Kidney (tissue), 22 donors: ENCODE measurements at places on chromosomes 2 and 18. TPM values are rescaled to one million over a fixed set of nuclear protein-coding genes. Genes with fewer than 3 reads are reported as not detected.

DNA sequence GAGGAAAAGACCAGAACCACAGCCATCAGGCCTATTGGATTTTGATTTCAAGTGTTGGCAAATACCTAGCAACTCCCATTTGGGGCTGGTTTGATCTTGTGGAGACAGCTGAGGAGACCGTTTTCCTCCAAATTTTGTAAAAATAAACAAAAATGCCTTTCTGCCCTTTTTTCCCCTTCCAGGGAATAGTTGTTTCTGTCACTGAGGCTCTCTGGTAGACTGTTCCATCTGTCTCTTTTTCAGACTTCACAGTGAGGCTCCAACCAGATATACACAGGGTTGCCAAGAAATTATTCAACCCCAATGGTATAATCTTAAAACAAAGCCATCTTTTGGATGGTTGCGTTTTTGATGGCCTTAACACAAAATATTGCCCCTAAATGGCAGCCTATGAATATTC, 115.7 kb downstream of the ACOXL start:
- H3K27ac ChIP-seq: no peak overlapping the region
- H3K36me3 ChIP-seq: no peaks in the 10 kb centered on the region
- H3K27me3 ChIP-seq: no peaks in the 10 kb centered on the region
- H3K4me1 ChIP-seq: no peaks in the 10 kb centered on the region

PCARE gene
- total RNA-seq: not detected

RGPD3 gene
- total RNA-seq: 0.19 TPM

- no peaks in the 10 kb centered on the region for H3K4me1 ChIP-seq
- no peaks in the 10 kb centered on the region for H3K27me3 ChIP-seq
- no peak for DNase-seq
- no peak overlapping the region for H3K4me3 ChIP-seq
Observed at GRCh38 chr2:49837561-49838293, 683.4 kb upstream of the FSHR start.

GRCh38 chr2:64122358-64122757, 21.9 kb downstream of the PELI1 start:
- no peaks in the 10 kb centered on the region for H3K36me3 ChIP-seq
- peak overlapping the region; percentile 29 for H3K27ac ChIP-seq
- H3K4me3 ChIP-seq: no peak overlapping the region
- H3K4me1 ChIP-seq: peaks cover 2% of the 10 kb centered on the region

DNA sequence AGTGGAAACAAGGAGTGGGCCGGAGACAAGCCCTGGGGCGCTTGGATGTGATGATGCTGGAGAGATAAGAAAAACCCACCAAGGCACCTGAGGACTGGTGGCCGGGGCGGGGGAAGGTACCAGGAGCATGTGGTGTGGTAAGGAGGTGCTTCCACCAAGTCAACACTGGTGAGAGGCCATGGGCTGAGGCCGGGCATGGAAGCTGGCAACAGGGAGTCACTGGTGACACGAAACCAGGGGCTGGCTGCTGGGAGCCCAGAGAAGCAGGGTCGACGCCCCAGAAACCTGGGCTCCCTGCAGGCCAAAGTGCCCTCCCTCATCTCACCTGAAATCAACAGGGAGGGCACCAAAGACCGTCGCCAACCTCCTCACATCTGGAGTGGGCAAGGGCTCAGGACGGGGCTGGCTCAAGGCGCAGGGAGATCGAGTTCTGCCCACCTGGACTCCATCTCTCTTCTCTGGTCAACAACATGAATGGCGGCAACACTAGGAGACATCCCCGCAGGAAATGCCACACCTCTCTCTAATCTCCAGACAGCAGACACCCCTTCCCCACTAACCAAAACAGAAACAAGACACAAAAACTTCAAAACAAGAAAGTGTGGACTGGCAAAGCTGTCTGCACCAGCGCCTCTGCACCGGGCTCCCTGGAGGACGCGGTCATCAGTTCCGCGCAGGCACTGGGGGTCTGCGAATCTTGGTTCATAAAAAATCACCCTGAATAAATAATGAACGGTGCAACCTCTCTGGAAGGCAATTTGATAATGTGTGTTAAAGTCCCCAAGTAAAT, 185.5 kb downstream of the HDAC4 start:
- no peak overlapping the region for H3K27ac ChIP-seq
- no peak overlapping the region for H3K4me3 ChIP-seq
- no peaks in the 10 kb centered on the region for H3K4me1 ChIP-seq
- no peaks in the 10 kb centered on the region for H3K27me3 ChIP-seq

GRCh38 chr2:233418761-233419546, 64.7 kb downstream of the DGKD start:
- H3K27ac ChIP-seq: no peak overlapping the region
- DNase-seq: no peak
- H3K4me1 ChIP-seq: peaks cover 13% of the 10 kb centered on the region
- H3K4me3 ChIP-seq: no peak overlapping the region

LAMA3 gene
- total RNA-seq: 66.0 TPM

CHMP3 gene
- total RNA-seq: 162 TPM

MEP1B gene
- total RNA-seq: not detected

DNA sequence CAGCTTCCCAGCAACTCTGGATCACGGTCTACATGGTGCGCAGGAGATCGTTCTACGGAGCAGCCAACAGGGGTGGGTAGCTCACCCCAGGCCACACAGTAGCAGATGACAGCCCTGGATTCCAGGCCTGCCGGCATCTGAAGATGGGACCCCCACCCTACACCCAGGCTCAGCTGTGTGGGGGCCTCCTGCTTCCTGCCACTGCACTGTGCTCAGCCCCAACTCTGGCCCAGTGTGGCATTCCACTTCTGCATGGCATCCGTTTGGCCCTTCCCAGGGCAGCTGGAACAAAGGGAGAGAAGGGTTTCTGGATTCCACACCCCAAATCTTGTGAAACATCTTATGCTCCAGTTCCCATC, 9.1 kb downstream of the PER2 start:
- H3K27ac ChIP-seq: no peak overlapping the region
- no peaks in the 10 kb centered on the region for H3K27me3 ChIP-seq
- no peak overlapping the region for H3K4me3 ChIP-seq
- H3K4me1 ChIP-seq: peaks cover 11% of the 10 kb centered on the region

DNA sequence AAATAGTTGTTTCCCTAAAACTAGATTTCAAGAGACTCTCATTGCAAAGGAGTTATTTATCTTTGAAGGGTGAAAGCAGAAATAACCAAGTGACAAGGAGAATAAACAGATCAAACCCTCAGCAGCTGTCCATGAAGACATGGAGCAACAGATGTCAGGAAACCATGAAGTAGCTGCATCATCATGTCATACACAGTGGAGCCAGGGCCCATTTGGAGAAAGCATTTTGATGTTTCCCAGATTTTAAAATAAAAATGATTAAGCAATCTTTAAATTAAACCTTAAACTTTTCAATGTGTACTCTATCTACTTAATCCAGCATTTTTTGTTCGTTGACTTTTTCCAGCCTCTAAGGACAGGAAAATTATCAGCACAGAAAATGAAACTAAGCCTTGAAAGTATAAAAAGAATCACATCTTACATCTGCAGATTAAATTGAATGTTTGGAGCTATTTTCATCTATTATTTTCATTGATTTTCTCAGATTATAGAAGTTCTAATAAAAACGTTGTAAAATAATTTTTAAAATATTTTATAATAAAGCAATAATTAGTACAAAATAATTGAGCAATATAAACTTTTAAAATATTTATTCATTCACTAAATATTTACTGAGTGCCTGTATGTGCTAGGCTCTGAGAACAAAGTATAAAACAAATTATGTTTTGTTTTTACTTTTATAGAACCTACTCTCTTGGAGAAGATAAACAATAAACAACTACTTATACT, 860.1 kb downstream of the BCL11A start:
- no peaks in the 10 kb centered on the region for H3K4me1 ChIP-seq
- no peak overlapping the region for H3K4me3 ChIP-seq
- H3K27me3 ChIP-seq: no peaks in the 10 kb centered on the region
- H3K36me3 ChIP-seq: no peaks in the 10 kb centered on the region
- DNase-seq: no peak

- DNase-seq: no peak
- no peak overlapping the region for H3K27ac ChIP-seq
- no peaks in the 10 kb centered on the region for H3K4me1 ChIP-seq
- peaks cover 2% of the 10 kb centered on the region for H3K36me3 ChIP-seq
Observed at GRCh38 chr2:201360256-201360655, 3.1 kb upstream of the FLACC1 start.

GRCh38 chr2:132422736-132423135, 6.1 kb downstream of the GPR39 start:
- no peaks in the 10 kb centered on the region for H3K27me3 ChIP-seq
- H3K36me3 ChIP-seq: no peaks in the 10 kb centered on the region
- H3K27ac ChIP-seq: no peak overlapping the region
- no peak for DNase-seq

GRCh38 chr2:201882353-201883090, 76.2 kb downstream of the CDK15 start:
- peaks cover 17% of the 10 kb centered on the region for H3K4me1 ChIP-seq
- no peak overlapping the region for H3K4me3 ChIP-seq
- H3K27me3 ChIP-seq: no peaks in the 10 kb centered on the region
- DNase-seq: peak; percentile 27
- no peak overlapping the region for H3K27ac ChIP-seq

DNA sequence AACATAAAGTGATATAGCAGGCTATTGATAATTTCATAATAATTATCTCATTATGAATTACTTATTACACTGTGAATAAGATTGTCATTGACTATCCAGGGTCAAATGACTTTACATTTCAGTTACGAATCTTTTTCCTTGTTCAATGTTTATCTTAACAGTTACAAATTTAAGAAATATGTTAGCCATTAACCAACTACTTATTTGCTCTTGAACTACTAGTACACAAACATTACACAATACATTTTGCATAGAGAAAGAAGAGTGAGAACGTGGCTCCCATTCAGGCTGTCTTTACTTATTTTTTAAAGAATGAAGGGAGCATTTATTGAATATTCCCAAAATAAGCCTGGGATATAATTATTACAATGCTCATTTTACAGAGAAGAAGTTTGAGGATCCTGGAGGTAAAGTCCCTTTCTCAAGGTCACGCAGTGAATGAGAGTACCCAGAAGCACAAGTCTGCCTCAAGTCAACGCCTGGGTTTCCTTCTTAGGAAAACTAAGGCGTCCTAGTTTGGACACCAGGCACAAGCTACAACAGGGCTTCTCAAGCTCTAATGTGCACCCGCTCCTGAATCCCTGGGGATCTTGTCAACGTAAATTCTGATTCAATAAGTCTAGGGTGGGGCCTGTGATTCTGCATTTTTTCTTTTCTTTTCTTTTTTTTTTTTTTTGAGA, 164.2 kb downstream of the FIGN start:
- H3K27ac ChIP-seq: no peak overlapping the region
- no peaks in the 10 kb centered on the region for H3K36me3 ChIP-seq
- no peak overlapping the region for H3K4me3 ChIP-seq

DNA sequence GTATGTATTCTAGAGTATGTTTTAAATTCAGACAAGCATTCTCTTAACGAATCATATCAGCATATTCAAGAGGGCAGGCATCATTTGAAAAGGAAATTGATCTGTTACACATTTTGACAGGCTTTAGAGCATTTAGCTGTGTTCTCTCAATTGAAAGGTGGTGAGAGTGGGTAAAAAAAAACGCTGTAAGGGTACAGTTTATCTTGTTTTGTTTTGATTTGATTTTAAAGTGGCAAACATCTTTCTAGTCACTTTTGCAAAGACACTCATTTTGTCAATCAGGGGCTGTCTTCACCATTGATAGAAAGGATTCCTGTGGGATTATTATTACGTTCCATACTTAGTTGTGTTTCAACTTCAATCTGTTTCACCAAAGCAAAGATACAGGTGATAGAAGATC, 2.2 kb downstream of the CDH19 start:
- H3K4me3 ChIP-seq: no peak overlapping the region
- H3K27me3 ChIP-seq: no peaks in the 10 kb centered on the region
- H3K36me3 ChIP-seq: no peaks in the 10 kb centered on the region

GRCh38 chr2:62150597-62151305, 45.2 kb upstream of the B3GNT2 start:
- no peaks in the 10 kb centered on the region for H3K36me3 ChIP-seq
- no peak for DNase-seq
- H3K4me1 ChIP-seq: no peaks in the 10 kb centered on the region
- no peak overlapping the region for H3K27ac ChIP-seq
- no peak overlapping the region for H3K4me3 ChIP-seq

- H3K36me3 ChIP-seq: no peaks in the 10 kb centered on the region
- no peak overlapping the region for H3K27ac ChIP-seq
- no peak overlapping the region for H3K4me3 ChIP-seq
- no peaks in the 10 kb centered on the region for H3K4me1 ChIP-seq
Observed at GRCh38 chr2:53356291-53356905, 411.2 kb upstream of the CHAC2 start.

GRCh38 chr2:235472443-235472842, 21.4 kb upstream of the AGAP1 start:
- no peak overlapping the region for H3K4me3 ChIP-seq
- H3K27me3 ChIP-seq: no peaks in the 10 kb centered on the region
- H3K27ac ChIP-seq: no peak overlapping the region
- no peaks in the 10 kb centered on the region for H3K36me3 ChIP-seq
